ENCODE measurements at places on chromosomes 13 and 19.

- DNase-seq: peak; percentile 77
Measured at GRCh38 chr19:46049597-46049996, 8.8 kb upstream of the IGFL4 start.

- DNase-seq: no peak
Measured at GRCh38 chr19:1035998-1036621, 3.8 kb upstream of the ABCA7 start.

DNA sequence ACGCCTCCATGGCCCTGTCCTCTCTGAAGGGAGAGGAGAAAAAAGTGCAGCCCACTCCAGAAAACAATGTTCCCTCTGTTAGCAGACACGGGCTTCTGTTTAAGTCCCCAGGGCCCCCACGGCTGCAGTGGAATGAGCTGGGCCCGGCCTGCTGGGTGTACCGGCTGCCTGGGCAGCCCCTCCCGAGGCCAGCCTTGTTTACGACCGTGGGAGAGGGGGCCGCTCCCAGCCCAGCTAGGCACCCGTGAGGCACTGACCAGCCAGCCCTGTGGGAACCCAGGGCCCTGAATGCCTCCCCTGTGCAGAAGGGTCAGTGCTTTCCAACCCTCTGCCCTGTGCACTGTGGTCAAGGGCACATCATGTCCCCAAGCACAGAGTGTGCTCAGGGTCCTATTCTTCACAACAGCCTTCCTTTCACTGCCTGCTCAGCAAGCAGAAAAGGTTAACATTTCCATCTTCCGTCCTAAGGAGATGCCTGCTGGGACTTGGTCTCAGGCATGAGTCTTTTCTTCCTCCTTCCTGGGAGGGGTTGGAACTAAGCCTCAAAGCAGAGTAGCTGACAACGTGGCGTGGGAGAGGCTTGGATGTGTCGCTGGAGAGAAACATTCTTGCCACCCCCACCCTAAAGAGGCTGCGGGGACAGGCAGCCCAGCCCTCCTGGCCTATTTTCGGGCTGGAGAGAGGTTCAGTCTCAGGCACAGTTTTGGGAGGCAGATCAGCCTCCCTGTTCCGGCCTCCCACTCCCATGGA is 90.1 kb downstream of the RGCC start:
- DNase-seq: no peak

DNA sequence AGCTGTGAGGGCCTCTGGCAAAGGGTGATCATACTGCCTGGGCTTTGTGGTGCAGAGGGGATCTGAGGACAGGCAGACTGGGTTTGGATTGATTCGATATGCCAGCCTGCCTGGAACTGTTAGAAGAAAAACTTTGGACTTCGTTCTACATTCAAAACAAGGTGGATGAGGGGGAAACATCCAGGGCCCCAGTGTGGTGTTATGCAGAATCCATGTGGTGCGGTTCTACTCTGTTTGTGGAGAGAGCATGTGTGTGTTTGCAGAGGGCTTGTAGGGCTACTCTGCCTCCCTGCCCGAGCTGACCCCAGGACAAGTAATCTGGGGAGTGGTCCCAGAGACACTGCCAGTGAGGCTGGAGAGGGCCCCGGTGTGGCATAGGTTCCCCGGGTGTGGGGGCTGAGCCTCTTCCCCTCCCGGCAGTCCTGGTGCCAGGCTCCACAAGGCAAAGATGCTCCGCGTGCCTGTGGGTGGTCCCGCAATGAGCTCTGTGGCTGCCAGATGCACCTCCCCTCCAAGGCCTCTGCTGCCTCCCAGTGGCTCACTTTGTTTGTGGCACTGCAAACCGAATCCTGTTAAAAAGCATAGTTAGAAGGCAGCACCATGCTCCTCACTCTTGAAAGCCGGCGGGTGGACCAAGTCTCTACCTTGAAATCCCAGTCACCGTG is 22.3 kb upstream of the TFDP1 start:
- peak; percentile 79 for DNase-seq

GRCh38 chr13:110109910-110110309 is 197.0 kb downstream of the COL4A1 start:
- no peak for DNase-seq

- DNase-seq: no peak
Measured at GRCh38 chr13:100365680-100366079, 222.9 kb downstream of the GGACT start.

DNA sequence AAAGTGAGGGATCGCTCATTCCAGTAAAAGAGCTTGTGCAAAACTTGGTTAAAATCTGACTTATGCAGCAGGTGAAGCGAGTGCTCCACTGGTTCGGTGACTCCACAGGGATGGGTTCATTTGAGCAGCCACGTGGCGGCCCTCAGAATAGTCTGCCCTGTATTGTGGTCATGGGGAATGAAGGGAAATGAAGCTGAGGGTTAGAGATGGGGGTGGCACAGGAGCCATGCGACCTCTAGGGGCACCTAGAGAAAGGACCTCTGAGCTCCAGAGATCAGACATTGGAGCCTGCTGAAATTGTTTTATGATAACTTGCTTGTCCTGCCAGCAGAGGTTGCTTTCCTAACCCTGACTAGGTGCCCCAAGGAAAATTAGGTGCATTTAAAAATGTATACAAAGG is 26.6 kb downstream of the CBY2 start:
- no peak for DNase-seq

DNA sequence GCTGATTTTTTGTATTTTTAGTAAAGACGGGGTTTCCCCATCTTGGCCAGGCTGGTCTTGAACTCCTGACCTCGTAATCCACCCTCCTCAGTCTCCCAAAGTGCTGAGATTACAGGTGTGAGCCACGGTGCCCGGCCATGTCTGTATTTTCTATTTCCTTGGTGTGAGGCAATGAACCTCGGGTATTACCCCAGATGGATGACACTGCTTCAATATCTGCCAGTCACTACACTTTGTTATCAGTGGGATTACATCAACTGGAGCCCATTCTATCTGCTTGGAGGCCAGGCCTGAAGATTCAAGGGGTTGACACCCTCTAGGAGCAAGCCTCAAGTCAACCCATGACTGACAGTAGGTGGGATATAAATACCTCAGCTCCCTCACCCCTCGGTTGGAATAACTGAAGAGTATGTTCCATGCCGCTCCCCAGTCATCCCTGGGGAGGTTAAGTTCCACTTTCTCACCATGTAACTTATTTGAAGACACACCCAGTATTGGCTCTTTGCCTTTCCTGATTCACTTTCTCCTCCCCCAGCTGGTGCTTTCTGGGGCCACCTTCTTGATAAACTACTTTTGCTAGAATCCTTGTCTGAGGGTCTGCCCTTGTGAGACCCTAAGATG is 992 bp upstream of the ADGRE1 start:
- no peak for DNase-seq

- DNase-seq: peak; percentile 70
Measured at GRCh38 chr19:49056101-49056901, 1.2 kb downstream of the CGB7 start.

- no peak for DNase-seq
Measured at GRCh38 chr13:30111810-30112209, 195.5 kb downstream of the KATNAL1 start.

GRCh38 chr13:84393981-84394625 is 511.8 kb upstream of the SLITRK1 start:
- DNase-seq: no peak

DNA sequence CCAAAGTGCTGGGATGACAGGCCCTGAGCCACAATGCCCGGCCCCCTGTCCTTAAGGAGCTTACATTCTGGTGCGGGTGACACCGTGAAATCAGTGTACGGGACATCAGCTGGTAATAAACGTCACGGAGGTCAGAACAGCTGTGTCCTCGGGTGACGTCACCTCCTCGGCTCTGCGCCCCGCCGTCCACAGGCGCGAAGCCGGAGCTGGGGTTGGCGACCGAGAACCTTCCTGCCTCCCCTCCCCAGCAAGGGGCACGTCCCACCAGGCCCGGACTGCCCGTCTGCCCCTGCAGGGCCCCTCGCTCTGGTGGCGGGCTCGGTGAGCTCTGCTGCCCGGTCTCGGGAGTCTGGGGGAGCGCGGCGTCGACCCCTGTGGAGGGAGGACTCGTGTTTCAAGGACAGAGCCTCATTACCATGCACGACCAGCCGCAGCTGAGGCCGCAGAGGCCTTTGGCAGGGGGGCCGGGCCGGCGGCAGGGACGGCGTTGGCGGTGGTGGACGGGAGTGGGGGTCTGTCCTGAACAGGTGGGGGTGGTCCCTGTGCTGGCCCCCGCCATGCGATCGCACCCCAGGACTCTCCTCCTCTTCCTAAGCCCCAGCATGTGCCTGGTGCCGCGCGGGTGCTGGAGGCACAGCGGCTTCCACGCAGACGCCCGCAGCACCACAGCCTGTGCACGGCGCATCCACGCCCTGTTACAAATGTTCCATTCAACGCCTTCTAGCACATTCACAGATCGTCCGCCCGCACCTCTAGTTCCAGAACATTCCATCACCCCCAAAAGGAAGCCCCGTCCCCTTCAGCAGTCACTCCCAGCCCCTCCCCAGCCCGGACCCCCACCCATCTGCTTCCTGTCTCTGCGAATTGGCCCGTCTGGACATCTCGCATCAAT is 5.4 kb downstream of the LINGO3 start:
- no peak for DNase-seq

GRCh38 chr19:9863759-9864158 is 28.6 kb downstream of the PIN1 start:
- DNase-seq: no peak

DNA sequence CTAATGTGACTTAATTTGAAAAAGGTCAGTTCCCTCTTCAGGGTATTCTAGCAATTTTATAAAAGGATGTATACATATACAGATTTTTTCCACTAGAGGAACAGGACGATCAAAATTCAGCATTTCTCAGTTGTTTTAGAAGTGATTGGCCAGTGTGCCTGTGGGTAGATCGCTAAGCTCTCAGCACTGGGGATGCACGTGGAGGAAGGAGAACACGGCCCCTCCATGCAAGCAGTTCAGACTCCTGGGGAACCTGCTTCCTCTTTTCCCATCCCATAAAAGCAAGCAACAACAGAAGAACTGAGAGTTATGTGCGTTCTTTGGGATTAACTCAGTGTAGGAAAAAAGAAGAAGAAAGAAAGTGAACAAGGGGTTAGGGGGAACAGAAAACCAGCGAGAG is 328.8 kb downstream of the FOXO1 start:
- no peak for DNase-seq

GRCh38 chr13:32779119-32779518 is 192.9 kb downstream of the PDS5B start:
- DNase-seq: no peak

DNA sequence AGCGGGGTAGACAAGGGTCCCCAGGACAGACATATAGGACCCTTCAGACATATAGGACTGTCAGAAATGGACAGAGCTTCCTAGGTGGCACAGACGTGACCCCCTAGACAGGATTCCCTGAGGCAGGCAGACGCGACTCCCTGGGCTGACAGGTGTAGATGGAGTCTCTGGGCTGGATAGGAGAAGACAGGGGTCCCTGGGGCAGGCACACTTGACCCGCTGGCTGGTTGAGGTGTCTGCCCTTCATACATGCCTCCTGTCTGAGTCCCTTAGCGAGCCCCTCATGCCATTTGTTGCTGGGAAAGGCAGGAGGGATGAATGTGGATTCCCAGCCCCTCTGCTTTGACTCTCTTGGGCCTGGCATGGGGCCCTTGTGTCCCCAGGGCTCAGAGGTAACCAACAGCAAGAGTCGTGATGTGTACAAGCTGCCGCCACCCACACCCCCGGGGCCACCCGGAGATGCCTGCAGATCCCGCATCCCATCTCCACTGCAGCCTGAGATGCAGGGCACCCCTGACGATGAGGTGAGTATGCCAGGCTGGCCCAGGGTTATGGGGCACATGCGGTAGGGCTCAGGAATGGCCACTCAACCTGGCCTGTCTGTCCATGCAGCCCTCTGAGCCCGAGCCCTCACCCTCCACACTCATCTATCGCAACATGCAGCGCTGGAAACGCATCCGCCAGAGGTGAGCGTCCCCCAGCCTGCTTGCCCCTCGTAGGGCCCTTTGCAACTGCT is 3.0 kb downstream of the HSPB6 start:
- no peak for DNase-seq

- no peak for DNase-seq
Measured at GRCh38 chr19:7873304-7874075, 700 bp downstream of the PRR36 start.

- peak; percentile 90 for DNase-seq
Measured at GRCh38 chr13:70310396-70311119, 202.3 kb upstream of the KLHL1 start.

DNA sequence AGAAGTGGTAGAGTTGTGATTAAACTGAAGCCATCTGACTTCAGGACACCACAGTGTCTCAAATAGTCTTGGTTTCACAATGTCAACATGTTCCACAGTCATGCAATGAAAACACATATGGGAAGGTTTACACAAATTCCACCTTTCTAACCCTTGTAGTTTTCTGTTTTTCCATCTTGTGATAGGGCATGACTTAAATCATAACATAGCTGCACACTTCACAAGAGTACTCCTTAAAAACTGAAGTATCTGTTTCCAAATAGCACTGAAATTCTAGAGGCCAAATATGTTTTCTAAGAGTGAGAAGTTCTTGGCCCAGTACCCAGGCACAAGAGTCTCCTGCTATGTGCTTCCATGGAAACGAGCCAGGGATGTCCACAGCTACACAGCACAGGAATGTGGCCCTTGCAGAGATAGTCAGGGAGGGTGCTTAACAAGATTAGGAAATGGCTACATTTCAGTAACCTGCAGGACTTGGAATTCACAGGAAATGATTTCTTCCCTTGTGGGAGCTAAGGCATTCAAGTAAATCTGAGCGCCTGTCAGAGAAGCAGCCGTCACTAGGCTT is 269.1 kb downstream of the NDFIP2 start:
- DNase-seq: no peak

DNA sequence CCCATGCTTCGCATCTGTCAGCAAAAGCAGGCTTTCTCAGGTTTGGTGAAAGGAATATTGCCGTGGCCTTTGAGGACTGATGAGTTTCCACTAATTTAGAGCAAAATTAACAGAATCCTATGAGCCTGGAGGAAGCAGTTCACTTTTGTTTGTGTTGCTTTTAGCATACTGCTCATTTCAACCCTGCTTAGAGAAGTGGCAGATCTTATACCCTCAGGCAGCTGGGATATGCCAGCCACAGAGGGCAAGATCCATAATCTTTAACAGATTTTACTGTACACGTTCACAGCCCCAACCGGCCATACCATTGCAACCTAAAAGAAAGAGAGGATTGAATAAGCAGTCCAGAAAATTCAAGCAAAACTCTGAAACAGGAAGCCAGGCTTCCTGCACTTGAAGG is 60.5 kb downstream of the COL4A2 start:
- DNase-seq: no peak

DNA sequence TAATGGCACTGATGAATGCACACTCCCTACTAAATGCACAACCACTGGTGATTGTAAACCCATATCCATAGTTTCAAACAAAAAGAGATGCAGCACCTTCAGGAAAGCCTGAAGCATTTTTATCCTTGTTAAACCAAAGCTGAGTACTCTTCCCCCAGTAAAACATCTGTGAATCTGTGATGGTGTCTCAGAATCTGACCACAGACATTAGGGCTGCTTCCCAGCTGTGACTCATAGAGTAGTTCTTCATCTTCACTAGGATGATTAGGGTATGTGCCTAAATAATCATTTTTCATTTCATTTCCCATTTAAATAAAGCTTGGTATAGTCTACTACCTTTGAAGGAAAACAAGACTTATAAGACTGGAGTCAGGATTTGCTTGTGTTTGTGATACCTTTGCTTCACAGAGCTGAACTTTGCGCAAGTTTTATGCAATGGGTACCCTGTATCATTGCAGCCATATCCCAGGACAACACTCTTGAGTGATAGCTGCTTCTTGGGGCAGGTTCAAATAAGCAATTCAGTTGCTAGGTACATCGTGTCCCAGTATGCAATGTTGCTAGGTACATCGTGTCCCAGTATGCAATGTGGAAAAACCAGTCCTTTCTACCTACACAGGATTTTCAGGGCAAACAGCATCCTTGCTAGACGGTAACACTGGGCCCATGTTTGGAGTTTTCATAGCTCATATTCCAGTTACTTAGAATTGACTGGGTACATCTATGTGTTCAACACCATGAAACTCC is 277.1 kb downstream of the IRS2 start:
- DNase-seq: no peak

- peak; percentile 97 for DNase-seq
Measured at GRCh38 chr19:43983912-43984686, at the start of gene ZNF155. Gene ZNF155 (plus strand): TSS chr19:43984188. CDS start chr19:43988544, 4,356 bp downstream.

All from NCI-H748 treated with DMSO at 0.1 percent for 48 hours (cell line).